GM19239 (cell line): ENCODE measurements at places on chromosomes 11 and 22.

- DNase-seq = no peak
Observed at GRCh38 chr11:95682552-95682951, 107.0 kb downstream of the FAM76B start.

DNA sequence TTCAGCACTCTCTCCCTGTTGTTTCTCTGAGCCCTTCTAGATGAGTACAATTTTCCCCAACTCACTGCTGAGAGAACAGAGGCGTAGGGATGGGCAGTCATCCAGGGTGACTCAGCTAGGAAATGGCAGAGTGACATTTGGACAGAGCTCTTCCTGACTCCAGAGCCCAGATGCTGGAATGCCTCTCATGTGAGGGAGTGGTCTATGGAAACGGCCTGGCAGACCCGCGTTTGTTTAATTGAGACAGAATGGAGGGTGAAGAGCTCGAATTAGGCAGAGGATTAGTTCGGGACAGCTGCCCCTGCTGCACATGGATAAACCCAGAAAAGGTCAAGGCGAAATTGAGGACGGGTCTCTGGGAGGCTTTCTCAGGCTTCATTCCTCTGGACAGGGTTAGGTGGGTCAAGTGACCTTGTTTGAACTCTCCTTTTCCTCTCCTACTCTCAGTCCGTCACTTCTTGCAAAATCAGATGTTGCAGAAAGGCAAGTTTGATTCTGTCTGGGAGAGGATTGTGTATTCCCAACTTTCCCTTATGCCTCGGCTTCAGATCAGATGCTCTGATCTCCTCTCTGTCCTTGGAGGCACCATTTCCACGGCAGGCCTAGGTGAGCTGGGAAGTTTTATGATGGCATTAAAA lies 7.6 kb upstream of the LMO2 start:
- no peak for DNase-seq

- DNase-seq = peak; percentile 6
Observed at GRCh38 chr11:108069947-108070346, 51.4 kb upstream of the ACAT1 start.

DNA sequence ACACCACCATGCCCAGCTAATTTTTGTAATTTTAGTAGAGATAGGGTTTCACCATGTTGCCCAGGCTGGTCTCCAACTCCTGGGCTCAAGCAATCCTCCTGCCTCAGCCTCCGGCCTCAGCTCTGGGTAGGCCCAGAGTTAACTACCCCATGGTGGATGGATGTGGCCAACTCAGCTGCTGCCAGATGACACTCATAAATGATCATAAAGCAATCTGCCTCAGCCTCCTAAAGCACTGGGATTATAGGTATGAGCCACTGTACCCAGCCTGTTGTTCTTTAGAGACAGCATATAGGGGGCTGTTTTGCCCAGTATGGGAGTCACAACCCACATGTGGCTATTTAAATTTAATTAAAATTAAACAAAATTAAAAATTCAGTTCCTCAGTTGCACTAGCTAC lies 54.3 kb downstream of the LARGE1 start:
- DNase-seq = no peak

GRCh38 chr11:68842427-68843051 lies 823 bp upstream of the CPT1A start:
- DNase-seq = no peak
